ENCODE measurements at places on chromosomes 4 and X.

DNA sequence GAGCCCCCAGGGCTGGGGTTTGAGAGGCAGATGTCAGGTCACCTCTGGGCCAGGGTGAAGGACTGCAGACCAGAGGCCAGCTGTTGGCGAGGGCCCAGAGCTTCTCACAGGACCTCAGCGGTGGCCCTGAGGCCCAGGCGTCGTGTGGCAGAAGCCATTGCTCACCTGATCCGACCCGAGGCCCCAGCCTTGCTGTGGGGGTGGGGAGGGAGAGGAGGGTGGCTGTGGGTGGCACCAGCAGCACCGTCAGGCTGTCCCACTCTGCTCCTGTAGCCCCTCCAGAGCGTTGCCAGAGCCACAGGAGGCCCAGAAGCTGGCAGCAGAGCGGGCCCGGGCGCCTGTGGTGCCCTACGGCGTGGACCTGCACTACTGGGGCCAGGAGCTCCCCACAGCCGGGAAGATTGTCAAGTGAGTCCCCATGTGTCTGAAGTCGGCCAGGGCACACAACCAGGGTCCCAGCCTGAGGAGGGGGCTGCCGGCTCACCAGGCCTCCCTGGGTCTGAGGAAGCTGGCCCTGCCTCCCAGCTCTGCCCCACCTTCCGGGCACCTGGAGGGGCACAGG, 28.8 kb downstream of the UVSSA start:
- no peak for DNase-seq

- DNase-seq, result no peak
Observed at GRCh38 chr4:79923281-79923680, 149.7 kb downstream of the ANTXR2 start.

- no peak for DNase-seq
Observed at GRCh38 chr4:3250956-3251690, 2.2 kb downstream of the MSANTD1 start.

DNA sequence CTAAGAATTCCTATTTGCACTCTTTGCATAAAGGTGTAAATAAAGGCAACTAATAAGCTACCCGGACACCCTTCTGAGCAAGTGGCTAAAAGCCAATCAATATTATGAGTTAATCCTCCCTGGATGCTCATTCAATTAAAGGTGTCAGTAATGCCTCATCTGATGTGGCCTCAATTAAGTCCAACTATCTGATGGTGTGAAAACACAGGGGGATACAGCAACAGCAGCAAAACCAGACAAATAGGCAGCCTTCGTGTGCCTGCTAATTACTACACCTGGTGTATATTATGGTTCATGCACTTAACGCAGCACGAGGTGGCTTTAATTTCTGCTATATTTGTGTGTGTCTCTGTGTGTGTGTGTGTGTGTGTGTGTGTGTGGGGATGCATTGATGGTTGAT, 244.4 kb downstream of the DCLK2 start:
- DNase-seq, result no peak

GRCh38 chrX:130139474-130140201, 26.0 kb downstream of the AIFM1 start:
- DNase-seq, result no peak
